ENCODE measurements at places on chromosomes 12 and 14.

- no peak for DNase-seq
These were observed 102.3 kb downstream of the RERG start for GRCh38 chr12:15118955-15119354.

DNA sequence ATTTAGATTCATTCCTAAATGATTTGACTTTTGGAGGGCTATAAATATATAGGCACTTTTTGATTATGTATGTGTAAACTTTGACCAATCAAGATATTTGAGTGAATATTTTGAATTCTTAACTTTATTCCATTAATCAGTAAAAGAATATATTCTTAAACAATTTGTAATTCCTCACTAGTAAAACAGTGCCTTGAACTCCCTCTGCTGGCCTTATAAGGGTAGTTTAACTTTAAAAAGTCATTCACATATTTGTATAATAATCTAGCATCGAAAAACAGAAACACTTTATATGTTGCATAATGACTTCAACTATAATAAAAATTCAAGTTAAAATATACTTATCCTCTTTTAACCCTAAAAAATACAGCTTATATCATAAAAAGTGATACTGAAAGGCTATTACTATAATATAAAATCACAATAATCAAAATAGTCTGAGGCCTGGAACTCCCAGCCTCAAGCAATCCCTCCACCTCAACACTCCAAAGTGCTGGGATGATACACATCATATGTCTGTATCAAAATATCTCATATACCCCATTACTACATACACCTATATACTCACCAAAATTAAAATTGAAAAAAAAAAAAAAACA lies 31.2 kb downstream of the CCDC59 start:
- DNase-seq = peak; percentile 10

DNA sequence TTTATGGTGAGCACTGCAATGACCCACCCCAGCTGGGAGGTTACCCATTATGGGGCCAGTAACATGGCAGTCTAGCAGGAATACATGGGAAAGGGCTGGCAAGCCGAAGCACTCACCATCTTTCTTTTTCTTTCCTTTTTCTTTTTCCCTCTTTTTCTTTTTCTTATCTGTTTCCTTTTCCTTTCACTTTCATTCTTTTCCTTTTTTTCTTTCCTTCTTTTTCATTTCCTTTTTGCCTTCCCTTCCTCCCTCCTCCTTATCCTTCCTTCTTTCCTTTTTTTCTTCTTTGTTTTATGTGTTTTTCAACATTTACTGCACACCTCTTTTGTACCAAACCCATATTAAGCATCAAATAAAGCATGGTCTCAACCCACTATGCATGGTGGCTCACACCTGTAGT lies 501.1 kb downstream of the MED13L start:
- DNase-seq = no peak

DNA sequence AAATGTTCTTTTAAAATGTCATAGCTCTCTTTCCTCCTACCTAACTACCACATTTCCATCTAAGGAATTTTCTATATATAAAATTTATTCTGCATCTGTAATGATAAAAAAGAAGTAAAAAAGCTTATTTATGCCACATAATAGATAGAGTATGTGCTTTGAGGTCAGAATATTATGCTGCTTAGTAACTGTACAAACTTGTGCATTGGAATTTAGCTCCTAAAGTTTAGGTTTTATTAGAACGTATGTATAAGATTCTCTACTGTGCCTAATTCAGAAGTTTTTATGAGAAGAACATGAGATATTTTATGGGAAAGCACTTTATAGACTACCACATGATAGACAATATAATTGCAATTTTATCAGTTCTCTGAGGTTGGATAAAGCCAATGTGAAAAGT lies 384.6 kb downstream of the SLC16A7 start:
- no peak for DNase-seq

GRCh38 chr14:76419399-76419798 lies 43.5 kb downstream of the ESRRB start:
- DNase-seq = no peak

DNA sequence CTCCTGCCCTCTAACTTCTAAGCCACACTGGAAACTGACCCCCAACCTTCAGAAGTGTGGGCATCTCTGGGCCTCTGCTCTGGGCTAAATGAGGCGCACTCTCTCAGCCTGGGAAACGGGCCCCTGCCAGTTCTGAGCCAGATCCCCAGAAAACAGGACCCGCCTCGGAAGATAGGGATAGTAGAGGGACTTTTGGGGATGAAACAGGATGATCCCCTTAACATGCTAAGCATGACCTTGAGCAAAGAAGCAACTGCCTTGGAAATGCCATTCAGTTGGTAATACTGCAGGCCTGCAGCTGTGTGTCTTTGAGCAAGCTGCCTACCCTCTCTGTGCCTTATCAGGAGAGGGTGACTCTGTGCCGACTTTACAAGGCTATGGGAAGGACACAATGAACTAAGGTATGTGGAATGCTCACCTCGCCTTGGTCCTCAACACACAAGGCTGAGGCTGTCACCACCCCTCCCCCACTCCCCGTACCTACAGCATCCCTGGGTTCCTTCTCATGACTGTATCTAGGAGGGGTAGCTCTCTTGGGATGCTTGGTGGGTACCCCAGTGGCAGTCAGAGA lies 54.0 kb downstream of the NCOR2 start:
- no peak for DNase-seq
